NK-92 treated with Interleukin-12 subunit alpha and Interleukin-12 subunit beta, amount 100 ng/mL, for 24 hours (cell line): ENCODE measurements at places on chromosomes 13 and 19.

DNA sequence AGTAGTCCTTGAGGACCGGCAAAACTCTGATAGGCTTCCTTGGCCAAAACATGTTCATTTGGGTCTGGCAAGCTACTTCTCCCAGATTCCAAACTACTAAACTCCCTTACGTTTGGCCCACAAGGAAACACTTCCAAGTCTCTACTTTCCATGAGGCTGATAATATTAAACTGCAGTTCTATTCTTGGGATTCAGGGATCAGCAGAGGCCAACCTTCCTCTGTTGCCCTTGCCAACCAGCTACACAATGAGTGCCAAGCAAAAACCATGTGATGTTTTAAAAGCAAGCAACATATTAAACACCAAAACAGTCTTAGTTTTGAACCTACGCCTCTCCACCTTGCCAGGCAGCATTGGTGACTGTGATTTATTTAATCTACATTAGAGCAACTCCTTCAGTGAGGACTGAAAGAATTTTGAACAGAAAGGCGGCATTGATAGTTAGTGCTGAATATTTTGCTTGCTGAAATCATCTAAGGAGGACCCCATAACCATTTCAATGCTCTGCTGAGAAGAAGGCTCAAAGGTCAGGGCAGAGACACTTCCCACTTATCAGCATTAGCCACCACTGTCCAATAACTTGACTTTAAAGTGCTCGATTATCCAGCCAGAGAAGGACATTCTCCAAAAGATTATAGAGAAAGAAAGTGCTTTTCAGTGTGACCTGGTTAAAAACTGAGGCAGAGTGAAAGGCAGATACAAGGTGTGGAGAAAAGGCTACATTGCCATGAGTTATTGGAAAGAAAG is 287.1 kb downstream of the TBC1D4 start:
- DNase-seq, result no peak

DNA sequence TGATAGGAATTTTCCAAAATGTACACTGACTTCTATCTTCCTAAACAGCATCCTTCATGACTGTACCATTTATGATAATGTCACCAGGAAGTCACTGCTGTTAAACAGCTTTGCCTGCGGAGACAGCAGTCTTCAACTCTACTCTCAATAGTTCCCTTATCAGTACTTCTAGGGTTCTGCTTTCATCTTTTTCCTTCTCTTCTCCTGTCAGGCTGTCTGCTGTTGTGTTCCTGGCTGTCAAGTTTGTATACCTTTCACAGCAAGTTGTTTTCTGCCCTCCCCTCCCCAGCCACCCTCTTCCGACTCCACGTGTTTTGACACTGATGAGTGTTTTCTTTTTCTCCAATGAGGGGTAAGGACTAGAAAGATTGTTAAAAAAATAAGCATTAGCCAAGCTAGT is 2.2 kb downstream of the UPF3A start:
- no peak for DNase-seq

DNA sequence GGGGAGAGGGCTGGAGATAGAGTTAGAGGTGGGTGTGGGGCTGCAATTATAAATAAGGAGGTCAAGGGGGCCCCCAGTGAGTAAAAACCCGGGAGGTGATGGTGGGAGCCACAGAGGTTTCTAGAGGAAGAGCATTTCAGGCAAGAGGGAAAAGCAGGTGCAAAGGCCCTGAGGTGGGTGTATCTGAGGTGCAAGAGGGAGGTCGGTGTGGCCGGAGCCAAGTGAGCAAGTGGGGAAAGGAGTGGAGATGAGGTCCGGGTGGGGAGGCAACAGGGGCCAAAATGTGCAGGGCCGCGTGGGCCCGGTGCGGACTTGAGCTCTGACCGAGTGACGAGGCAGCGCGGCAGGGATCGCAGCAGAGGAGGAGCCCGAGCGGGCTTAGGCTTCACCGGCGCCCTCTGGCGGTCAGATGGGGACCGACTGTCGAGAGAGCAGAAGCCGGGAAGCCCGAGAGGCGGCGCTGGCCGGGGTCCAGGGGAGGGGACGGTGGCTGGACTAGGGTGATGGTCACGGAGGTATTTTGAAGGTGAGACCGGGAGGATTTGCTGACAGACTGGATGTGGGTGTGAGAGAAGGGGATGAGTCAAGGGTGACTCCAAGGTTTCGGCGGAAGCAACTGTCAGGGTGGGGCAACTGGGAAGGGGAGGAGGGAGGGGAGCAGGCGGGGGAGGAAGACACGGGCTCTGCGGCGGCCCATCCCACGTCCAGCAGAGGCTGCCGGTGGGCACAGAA is 17.7 kb upstream of the SPACA4 start:
- peak; percentile 59 for DNase-seq

- no peak for DNase-seq
Measured at GRCh38 chr19:590396-590745, 690 bp downstream of the HCN2 start.

DNA sequence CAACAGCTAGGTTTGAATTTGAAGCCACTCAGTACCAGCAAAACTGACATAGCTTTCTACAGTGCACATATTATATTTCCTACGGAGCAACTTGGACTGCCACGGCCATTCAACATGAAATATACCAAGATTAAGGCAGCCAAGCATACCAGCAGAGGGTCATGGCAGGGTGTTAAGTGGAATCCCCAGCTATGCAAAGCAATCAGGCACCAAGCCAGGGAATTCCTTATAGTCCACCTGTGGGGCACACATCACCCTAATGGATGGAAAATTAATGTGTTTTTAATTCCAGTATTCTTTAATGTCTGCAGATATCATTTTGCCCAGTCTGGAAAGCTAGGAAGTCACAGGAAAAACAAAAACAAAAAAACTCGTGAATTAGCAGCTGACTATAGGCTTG is 1190.3 kb downstream of the EFNB2 start:
- DNase-seq, result no peak

DNA sequence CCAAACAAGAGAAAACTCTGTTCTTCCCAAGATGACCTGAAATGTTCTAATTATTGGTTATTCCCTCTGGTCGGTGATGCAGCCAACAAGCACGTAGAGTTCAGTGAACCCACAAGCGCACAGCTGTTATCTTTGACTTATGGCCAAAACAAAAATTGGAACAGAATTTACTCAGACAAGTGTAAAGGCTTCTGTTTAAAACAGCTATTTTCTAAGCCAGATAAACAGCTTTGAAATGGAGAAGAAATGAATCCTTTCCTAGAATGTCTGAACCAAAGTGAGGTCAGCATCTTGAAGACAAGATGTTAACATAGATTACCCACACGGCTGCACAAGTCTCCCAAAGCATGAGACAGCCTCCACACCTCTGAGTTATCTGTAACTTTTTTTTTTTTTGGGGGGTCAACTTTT is 669.2 kb downstream of the DIAPH3 start:
- DNase-seq, result no peak

DNA sequence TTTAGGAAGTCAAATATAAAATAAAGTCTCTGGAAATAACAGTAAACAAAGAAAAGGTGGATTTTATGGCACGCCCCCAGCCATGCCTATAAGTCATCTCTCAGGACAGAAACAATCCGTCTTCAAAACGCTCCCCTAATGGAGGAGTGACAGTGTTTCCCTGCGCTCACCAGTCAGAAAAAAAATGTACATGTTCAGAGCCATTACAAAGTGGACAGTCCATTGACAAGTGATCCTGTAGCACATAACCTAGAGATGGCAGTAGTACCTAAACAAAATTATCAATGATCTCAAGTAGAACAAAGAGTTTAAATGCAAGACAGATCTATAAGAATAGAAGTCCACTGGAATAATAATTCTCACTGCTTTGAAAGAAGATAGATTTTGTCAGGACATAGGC is 891.7 kb upstream of the MIR17HG start:
- no peak for DNase-seq

DNA sequence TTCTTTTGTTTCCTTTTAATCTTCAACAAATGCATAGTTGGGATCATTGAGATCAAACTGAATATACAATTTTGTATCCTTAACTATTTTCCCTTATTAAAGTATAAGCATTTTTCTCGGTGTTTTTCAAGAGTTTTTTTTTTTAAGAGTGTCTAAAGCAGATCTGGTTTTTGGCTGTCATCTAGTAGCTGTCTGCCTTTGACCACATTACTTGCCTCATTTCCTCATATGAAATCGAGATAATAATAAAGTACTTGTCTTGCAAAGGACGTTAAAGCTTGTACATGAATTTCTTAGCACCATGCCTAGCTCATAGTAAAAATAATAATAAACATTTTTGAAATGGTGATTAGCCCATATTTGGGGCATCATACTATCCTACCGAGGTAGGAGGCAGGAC is 121.2 kb downstream of the PDS5B start:
- no peak for DNase-seq

- no peak for DNase-seq
Measured at GRCh38 chr13:74570834-74571233, 436.6 kb upstream of the KLF12 start.

- no peak for DNase-seq
Measured at GRCh38 chr19:12792853-12793289, 1.6 kb downstream of the JUNB start.

DNA sequence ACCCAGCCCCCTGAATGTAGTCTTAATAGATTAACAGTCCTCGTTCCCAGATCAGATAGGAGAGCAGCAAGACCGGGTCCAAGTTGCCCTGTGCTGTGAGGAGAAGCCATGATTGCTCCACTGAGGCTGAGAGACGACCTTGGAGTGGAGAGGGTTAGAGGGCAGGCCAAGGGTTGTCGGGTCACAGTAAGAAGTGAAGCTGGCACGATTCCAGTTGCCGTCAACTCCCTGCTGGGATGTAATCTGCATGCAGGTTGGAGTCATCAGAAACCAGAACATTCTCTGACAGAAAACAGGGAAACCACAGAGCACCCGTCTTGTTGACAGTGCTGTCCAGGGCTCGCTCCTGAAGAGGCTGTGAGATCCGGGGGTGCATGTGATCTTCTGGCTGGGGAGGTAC is 19.0 kb upstream of the ATP11A start:
- no peak for DNase-seq

DNA sequence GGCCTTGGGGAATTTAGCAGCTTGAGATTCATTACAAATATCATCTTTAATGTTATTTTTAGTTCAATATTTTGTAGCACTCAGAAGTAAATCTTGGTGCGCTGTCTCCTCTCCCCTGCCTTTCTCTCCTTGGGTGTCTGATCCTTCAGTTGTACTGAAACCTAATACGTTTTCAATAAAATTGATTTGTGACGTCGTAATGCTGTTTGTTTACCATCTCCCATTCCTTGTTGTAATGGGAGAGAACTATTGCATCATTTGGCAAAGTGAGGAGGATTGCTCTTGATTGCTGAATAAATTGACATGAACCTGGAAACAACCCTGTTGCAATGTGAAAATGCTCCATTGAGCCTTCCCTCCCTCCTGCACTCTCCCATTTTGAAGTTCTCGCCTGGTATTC is 43.2 kb upstream of the TSHZ3 start:
- DNase-seq, result no peak

GRCh38 chr13:101453784-101454201 is 1.3 kb downstream of the ITGBL1 start:
- DNase-seq, result no peak

DNA sequence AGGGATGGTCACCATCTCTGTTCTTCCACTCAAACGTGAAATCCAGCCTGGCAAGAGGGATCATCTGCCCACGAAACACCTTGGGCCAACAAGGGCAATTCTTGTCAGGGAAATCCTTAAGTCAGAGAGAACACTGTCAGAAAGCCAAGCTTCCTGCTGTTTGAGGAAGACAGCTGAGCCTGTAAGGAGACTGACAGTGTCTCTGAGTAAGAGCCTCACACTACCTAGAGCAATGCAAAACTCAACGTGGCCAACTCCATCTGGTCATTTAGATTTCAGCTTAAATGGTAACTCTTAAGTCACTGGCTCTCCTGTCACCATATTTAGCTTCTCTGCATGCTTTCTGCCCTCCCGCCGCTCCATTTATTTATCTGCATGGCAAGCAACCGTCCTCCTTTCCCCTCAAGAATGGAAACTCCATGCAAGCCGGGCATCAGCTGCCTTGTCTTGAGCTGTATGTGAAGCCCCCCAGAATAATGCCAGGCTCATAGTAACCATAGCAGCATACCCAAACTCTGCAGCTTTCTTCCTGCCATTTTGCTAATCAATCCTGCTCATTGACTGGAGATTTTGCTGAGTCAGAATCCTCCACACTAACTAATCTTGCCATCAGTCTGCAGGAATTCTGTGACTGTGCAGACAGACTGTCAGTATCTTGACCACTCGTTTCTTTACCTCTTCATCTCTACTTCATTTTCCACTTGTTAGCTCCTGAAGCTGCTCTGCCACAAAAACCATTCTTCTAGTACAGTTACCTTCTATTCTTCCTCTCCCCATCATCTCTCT is 159.8 kb downstream of the IRS2 start:
- DNase-seq, result no peak

- no peak for DNase-seq
Measured at GRCh38 chr19:45632468-45633196, 6.6 kb downstream of the EML2 start.

DNA sequence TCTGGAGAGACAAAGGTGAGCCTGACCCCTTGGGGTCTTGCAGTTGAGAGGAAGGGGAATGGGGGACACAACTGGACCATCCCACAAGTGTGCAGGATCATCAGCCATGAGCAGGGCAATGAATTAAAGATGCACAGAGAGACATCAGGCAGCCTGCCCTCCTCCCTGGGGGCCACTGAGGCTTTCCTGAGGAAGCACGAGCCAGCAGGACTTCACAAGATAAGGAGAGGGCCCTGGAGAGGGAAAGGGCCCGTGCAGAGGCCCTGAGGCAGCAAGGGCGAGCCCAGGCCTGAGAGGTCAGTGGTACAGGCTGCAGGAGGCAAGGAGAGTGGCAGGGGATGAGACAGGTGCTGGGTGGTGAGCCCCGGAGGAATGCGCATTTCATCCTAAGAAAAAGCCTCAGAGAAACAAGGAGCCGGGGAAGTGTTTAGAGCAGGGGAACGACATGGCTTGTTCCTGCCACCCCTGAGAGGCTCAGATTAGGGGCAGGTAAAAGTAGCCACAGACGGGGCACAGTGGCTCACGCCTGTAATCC is 9.0 kb upstream of the PRKD2 start:
- DNase-seq, result no peak

- DNase-seq, result no peak
Measured at GRCh38 chr19:43309466-43309865, 40.1 kb upstream of the PSG9 start.

- DNase-seq, result no peak
Measured at GRCh38 chr19:1014161-1015060, 6.5 kb downstream of the TMEM259 start.
